ENCODE measurements at places on chromosomes 1 and 21. TPM values are rescaled to one million over a fixed set of nuclear protein-coding genes. Genes with fewer than 3 reads are reported as not detected.

The LCE1D gene
- polyA plus RNA-seq: not detected

The NR0B2 gene
- polyA plus RNA-seq: 0.98 TPM

The PLEKHA6 gene
- 46.6 TPM for polyA plus RNA-seq

The GBP1 gene
- 15.9 TPM for polyA plus RNA-seq

The VANGL2 gene
- 36.1 TPM for polyA plus RNA-seq

The TACSTD2 gene
- polyA plus RNA-seq: 33.2 TPM

The PPIAL4G gene
- polyA plus RNA-seq: not detected

The EXO5 gene
- polyA plus RNA-seq: 13.3 TPM

The LAD1 gene
- polyA plus RNA-seq: 32.4 TPM

- no peak for DNase-seq
Measured at GRCh38 chr1:221777431-221778072, 35.7 kb upstream of the DUSP10 start.

GRCh38 chr1:218890451-218890850 is 283.2 kb upstream of the LYPLAL1 start:
- DNase-seq: no peak

DNA sequence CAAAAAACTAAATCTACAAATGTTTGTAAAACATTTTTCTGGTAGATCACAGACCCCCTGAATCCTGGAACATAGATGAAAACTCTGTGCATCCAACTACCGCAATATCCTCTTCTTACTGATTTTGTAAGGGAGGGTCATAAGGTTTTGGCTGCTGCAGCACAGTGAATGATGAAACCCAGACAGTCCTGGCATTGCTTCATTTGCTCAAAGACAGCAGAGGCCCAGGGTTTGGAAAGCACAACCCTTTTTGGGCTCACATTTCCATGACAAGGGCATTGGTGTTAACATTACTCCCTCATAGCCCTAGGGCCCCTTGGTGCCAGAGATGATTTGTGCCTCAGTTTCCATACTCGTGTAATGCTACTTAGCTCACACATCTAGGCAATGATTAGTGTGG is 51.2 kb downstream of the PLXNA2 start:
- DNase-seq: no peak

GRCh38 chr1:234258071-234258470 is 115.2 kb upstream of the COA6 start:
- DNase-seq: no peak

DNA sequence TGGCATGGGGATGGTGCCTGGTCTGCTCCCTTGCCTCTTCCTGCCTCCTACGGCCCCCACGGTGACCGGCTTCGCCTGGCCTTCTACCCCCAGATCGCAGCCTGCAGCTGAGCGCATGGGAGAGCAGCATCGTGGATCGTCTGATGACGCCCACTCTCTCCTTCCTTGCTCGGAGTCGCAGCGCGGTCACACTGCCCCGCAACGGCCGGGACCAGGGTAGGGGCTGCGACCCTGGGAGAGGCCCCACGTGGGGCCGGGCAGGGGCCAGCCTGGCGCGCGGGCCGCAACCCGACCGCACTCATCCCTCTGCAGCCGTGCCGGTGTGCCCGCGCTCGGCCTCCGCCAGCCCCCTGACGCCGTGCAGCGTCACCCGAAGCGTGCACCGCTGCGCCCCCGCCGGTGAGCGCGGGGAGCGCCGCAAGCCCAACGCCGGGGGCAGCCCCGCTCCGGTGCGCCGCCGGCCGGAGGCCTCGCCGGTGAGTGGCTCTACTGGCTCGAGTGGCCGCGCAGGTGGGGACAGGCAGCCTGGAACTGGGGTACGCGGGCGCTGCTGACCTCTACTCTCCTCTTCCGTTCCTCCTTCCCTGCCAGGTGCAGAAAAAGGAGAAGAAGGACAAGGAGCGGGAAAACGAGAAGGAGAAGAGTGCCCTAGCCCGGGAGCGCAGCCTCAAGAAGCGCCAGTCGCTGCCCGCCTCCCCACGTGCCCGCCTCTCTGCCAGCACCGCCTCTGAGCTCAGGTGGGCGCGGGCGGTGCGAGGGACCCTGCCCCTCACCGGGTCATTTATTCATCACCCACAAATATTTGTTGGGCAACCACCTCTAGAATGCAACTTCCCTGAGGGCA is 20.4 kb downstream of the MAP7D1 start:
- DNase-seq: no peak

DNA sequence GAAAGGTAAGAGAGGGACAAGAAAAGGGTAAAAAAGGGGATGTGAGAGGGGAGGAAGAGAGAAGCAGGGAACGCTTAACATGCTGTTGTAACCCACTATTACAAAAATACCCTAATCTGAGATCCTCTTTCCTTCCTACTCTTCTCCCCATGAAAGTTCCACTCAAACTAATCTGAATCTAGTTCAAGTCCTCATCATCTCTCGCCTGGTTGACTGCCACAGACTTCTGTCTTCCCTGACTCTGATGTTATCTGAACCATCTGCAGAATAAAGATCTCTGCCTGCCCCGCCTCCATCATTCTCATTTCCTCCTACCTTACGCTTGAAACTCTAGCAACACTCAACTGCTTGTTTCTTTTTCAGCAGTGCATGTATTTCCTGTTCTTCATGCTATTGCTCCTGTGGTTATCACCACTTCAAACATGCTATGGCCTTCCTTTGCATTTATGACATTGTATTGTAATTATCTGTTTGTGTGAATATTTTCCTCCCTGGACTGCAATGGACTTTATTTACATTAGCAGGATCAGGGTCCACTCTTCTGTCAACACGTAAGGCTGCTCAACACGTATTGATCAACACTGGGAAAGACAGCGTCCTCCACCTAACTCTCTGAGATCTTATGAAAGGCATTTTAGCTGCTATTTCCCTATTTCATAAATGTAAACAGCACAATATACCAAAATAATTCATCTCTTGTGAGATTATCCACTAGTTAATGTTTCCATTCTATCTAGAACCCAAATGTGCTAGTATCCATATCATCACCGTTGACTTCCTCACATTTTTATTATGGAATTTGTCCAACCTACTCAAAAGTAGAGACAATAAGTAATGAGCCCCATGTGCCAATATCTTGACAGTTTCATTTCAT is 215.5 kb upstream of the USP25 start:
- DNase-seq: no peak

GRCh38 chr1:185627171-185627570 is 107.0 kb upstream of the HMCN1 start:
- no peak for DNase-seq

DNA sequence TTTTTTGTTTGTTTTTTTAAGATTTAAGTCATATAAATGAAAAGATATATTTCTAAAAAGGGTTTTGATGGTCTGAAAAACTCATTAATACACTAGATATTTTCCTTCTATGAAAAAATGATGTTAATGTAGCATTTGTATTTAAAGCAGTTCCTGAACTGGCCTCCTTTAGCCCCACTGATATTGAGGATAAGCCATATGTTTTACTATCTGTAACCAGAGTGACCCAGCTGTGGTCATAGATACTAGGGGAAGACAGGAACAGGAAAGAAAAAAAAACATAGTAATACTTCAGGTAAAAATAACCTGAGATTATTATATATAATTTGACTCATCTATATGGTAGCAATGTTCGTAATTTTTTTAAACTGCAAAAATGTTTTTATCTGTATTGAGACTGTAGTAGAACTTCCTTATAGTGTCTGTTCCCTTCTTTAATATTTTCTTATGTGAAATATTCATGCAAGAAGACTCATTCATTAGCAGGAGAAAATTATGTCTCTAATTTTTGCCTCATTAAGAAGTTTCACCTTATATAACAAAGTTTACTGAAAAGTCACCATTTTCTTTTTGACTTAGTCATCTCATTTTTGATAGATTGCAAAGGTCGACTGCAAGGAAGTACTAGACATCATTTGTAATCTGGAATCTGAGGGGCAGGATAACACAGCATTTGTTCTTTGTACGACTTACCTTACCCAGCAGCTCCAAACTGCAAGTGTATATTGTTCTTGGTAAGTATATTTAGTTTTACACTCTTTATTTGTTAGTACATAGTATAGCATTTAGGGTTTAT is 25.6 kb upstream of the TMCO2 start:
- no peak for DNase-seq

GRCh38 chr1:116257341-116257767 is 115.7 kb upstream of the ATP1A1 start:
- DNase-seq: no peak

DNA sequence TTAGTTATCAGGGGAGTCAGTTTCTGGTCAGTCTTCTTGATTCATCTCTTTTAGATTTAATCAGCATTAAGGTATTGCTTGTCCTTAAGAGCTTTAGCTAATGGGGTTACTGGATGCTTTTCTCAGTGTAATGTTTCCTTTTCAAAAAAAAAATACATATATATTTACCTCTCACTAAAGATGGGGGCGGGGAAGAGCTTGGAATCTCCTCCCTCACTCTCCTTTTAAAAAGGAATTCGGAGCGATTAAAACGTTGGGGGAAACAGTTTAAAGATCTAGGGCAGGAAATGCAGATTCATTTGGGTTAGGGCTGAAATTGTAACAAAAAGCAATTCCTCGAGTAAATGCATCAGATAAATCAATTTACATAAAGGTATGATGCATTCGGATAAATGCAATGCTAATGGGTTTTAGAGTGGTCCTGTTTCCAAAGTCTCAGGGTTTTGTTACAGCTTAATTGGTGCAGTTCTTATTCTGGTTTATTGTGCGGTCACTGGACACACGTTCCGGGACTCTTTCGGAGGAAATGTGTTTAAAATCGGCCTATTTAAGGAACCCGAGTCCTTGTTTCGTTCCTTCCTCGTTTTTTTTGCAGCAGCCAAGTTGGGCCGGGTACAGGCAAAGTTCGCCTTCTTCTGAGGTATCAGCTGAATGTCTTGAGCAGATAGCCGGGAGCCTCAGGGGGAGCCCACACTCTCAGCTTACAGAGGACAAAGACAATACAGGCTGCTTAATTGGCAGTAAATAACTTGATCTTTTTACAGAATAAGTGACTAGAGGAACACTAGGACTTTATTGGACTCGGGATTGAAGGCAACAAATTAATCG is 1.6 kb downstream of the LMO4 start:
- no peak for DNase-seq

DNA sequence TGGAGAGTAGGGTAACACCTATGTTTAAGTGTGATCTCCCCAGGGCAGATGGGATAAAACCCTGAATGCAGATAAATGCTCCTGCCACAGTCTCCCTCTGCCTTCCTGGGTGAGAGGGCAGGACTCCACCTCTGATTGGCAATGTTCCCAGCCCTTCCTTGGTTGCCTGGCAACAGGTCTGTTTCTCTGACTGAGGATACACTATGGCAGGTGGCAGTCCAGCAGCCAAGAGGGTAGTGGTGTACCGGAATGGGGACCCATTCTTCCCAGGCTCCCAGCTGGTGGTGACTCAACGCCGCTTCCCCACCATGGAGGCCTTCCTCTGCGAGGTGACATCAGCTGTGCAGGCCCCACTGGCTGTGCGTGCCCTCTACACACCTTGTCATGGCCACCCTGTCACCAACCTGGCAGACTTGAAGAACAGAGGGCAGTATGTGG is at the start of gene DCDC2B:
TSS of gene DCDC2B (plus strand) at position 199 of the 438 bp plus-strand sequence. CDS start at position 204, 5 bp downstream.
- no peak for DNase-seq

GRCh38 chr1:173112129-173112528 is 61.4 kb upstream of the TNFSF18 start:
- no peak for DNase-seq

- DNase-seq: no peak
Measured at GRCh38 chr1:68049941-68050878, at the start of gene DIRAS3. Gene DIRAS3 (minus strand): TSS chr1:68050627. CDS start chr1:68047297, 3,330 bp downstream.

GRCh38 chr1:166079276-166079675 is 87.5 kb downstream of the FAM78B start:
- no peak for DNase-seq

DNA sequence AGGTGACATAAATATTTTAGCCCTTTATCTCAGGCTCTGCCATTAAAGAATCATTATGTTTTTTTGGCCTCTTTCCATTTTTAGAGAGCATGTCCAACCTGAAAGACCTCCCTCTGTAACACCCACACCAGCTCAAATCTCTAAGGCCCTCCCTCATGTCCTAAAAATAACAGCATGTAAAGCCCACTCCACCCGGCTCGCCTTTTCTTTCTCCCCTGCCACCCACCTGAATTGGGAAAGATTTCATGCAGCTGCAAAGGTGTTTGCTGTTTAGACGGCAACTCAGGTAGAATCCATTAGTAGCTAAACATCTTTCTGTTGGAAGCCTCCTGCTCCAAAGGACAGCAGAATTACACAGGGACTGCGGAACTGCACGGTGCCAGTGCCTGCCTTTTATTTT is 79.9 kb downstream of the DMRTA2 start:
- DNase-seq: no peak

GRCh38 chr1:59696421-59697115 is 118.2 kb upstream of the HOOK1 start:
- DNase-seq: no peak

DNA sequence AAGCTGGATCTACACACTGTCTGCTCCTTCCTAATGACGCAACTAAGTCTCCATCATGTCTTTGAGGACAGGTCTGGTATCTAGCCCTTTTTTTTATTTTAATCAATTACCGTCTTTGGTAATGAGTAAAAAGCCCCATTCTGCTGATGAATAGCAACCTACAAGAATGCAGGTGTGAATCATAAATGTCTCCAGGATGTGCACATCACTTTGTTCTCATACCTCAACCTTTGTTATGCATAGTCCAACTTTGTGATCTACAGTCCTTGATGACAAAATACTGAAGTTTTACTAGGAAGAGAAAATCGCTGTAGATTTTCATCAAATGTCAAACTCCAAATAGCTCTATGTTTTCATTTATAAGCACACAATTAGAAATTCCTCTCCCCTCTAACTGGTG is 39.3 kb downstream of the PLPPR5 start:
- no peak for DNase-seq

- DNase-seq: no peak
Measured at GRCh38 chr1:92543131-92544055, 56.7 kb upstream of the GFI1 start.

GRCh38 chr1:57272150-57272549 is 151.7 kb downstream of the DAB1 start:
- no peak for DNase-seq

DNA sequence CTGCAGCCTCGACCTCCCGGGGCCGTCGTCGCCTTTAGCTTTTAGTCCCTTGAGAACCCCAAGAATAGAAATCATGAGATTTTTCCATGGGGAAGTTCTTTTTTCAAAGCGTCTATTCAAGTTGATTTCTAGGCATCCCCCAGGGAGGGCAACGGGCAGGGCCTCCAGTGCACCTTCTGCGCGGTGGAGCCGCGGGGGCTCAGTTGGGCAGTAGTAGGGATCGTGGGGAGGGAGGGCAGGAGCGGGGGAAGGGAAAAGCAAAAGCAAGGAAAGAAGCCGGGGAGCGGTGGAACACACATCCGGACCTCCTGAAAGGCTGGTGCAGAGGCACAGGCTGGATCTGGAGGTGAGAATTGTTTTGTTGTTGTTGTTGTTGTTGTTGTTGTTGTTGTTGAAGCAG is 103.4 kb downstream of the PPIAL4G start:
- no peak for DNase-seq

GRCh38 chr21:27369978-27370571 is 403.2 kb upstream of the ADAMTS5 start:
- DNase-seq: no peak

- no peak for DNase-seq
Measured at GRCh38 chr1:180927348-180927747, 14.7 kb downstream of the KIAA1614 start.
